ENCODE measurements at places on chromosomes 6 and 20.

- DNase-seq = no peak
Measured at GRCh38 chr20:38275815-38276550, 15.4 kb upstream of the KIAA1755 start.

- no peak for DNase-seq
Measured at GRCh38 chr6:41335943-41336342, 535 bp downstream of the NCR2 start.

DNA sequence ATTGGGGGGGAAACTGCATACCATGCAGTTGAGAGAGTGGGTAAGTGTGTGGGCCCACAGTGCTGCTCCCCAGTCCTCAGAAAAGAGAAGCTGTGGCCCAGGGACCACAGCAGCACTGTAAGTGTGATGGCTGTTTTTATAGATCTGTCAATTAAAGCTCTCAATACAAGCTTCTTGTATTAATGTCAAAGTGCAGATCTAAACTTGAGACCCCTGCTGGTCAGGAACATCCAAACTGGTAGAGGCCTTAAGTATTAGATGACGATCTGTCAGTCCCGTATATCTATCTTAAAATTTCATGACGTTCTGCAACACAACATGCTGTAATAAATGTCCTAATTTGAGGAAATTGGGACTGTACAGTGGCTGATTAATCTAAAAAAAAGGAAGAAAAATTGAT is 74.8 kb downstream of the TULP4 start:
- no peak for DNase-seq

DNA sequence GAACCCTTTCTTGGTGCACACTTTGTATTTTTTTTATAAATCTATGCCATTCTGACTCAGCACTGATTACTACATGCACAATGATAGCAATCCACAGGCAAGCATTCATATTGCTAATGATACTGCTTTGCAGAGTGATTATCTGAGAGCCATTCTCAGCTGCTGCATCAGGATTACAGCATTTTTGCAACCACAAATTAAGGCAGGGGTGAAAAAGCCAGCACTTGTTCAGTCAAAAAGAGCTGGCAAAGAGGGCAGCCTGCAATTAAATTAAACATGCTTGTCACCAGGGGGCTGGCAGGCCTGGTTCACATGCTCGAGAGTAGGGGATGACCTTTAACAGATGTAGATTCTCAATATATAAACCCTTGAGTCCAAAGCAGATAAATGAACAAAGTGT is 40.7 kb upstream of the SLC17A4 start:
- DNase-seq = no peak

DNA sequence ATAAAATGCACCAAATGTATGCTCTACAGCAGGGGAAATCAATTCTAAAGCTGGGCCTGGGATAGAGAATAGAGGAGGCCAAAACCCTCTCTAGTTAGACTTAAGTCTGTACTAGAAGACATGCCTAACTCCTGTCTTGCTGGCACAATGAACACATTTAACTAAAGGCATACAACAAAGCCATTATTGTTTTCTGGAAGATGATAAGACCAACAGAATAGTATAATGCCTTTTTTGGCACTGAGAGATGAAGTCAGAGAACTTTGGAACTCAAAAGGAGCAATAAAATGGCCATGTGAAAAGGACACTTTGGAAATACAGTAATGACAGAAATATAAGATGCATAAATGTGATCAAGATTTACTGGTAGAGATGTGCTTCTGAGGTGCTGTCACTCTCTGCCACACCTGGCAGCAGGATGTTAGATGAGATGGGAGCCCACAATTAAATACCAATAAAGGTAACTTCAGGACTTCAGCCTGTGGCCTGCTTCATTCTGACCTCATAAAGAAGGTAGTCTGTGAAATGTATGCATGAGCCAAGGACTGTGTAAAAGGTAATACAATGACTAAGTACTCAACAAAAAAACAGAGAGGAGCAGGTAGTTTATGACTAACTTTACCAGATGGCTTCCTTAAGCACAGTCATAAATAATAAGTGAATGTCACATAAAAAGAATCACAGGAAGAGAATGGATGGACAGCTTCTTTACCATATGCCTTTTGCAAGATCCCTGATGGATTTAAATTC is 333.4 kb downstream of the BCKDHB start:
- DNase-seq = no peak

GRCh38 chr6:152293404-152293803 is 343.8 kb downstream of the SYNE1 start:
- no peak for DNase-seq

GRCh38 chr6:77092971-77093370 is 370.3 kb downstream of the HTR1B start:
- no peak for DNase-seq

DNA sequence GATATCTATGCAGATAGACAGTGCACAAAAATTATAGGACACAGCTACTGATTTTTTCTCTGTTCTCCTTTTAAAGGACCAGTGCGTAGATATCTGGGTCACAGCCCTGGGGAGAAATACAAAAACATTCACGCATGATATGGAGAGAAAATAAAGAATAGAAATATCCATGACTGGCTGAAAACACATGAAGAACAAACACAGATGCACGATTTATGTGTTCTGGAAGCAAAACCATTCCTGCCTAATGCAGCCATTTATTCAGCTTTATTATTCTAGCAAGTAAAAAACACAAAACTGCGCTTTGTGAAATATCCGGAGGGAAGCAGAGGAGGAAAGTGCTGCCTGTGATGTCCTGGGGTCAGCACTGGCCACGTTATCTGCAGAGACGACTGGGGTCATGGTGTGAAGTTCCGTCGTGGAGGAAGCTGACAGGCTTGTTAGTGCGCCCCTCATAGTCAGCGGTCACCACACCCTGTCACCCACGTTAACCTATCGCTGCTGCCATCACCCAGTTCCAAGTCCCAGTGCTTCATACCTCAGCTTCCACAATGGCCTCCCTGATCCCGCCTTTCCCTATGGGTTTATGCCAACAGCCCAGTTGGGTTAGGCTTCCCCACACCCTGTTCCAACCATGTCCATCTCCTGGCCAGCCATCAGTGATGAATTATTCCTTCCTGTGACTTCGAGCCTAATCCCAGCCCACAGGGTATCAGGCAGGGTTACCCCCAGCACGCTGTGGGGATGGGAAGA is 86.6 kb upstream of the RPS6KA2 start:
- DNase-seq = no peak

- no peak for DNase-seq
Measured at GRCh38 chr20:25135031-25135430, 53.1 kb upstream of the VSX1 start.

GRCh38 chr6:25130518-25130917 is 148.7 kb upstream of the CARMIL1 start:
- no peak for DNase-seq

DNA sequence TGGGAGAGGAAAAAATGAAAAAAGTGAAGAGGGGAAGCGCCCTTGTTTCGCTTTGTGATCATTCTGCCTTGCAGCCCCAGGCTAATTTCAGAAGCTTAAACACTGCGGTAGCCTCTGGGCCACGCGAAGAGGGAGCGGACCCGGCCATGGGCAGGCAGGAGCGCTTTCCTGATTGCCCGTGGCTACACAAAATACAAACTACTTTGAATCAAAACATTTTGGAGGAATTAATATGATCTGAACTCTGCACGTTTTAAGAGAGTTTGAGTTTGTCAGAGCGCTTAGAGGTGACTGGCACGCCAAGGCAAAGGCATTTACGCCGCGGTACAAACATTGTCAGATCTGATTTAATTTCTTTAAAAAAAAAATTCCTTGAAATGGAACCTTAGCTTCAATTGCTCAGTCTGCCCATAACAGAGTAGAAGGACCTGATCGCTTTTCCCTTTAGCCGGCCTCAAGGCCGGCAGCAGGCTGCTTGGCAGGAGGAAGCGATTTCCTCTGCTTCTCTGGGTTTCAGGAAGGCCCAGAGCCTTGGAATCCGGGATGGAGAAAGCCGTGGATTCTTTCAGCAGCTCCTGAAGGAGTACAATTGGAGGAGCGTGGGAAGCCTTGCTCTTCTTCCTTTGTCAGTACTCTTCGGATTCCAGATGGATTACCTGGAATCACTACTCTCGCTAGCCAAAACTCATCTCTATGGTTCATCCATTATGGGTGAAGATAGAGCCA is 9.7 kb downstream of the TFAP2D start:
- DNase-seq = no peak

DNA sequence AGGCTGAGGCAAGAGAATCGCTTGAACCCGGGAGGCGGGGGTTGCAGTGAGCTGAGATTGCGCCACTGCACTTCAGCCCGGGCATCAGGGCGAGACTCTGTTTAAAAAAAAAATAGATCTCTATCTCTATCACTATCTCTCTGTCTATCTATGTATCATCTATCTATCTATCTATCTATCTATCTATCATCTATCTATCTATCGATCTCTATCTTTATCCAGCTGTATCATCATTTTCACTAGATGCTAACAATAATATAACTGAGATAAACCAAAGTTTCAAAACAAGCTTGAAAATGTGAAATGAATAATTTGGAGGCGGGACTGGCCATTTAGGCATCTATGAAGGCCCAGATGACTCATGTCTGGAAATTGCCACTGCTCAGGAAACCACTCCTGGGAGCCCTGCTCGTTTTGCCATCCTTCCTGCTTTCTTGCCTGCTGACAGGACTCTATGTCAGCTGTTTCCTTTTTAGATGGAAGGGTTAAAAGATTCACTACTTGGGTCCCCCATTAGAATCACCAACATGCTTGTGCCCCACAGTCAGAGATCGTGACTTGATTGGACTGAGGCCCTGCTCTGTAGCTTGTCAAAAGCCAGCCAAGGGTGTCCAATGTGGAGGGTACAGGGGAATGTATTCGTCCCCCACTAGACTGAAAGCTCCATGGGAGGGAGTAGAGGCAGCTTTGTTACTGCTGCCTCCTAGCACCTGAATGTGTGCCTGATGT is 61.7 kb downstream of the UTRN start:
- DNase-seq = no peak

DNA sequence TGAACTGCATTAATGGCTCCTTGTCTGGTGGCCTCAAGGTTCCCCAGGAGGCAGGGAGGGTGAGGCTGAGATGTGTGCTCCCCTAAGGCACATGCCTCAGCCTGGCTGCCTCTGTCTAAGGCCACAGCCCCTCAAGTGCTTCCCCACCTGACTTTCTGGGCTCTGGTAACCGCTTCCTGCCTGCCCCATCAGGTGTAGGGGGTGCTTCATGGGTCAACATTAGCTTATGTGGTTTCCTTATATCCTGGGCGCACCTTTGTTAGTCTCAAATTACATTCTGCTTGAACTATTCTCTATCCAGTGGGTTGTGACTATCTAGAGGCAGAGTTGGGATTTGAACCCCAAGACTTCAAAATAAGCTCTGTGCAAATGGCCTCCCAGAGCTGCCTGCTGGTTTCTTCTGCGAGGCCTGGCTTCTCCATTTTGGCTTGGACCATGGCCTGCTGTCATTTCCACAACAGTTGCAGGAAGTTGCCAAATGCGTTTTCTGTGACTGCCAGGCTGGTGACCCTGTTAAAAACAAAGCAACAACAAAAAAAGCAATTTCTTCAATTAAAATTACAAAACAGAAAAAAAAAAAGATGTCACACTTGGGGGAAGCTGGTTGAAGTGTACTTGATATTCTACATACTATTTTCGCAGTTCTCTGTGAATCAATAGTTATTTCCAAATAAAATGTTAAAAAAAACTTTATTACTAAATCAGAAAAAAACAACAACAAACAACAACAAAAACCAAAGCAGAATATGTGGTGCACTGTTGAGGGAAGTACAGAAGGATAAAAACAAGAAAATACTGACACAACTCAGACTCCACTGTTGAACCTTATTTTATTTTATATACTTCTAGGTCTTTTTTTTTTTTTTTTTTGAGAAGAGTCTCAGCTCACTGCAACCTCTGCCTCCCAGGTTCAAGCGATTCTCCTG is 20.0 kb upstream of the ZNFX1 start:
- DNase-seq = no peak
